ENCODE measurements at places on chromosomes 7 and 10. TPM values are rescaled to one million over a fixed set of nuclear protein-coding genes. Genes with fewer than 3 reads are reported as not detected.

- DNase-seq, result no peak
These were observed 20.2 kb downstream of the SEM1 start for GRCh38 chr7:96689414-96689813.

DNA sequence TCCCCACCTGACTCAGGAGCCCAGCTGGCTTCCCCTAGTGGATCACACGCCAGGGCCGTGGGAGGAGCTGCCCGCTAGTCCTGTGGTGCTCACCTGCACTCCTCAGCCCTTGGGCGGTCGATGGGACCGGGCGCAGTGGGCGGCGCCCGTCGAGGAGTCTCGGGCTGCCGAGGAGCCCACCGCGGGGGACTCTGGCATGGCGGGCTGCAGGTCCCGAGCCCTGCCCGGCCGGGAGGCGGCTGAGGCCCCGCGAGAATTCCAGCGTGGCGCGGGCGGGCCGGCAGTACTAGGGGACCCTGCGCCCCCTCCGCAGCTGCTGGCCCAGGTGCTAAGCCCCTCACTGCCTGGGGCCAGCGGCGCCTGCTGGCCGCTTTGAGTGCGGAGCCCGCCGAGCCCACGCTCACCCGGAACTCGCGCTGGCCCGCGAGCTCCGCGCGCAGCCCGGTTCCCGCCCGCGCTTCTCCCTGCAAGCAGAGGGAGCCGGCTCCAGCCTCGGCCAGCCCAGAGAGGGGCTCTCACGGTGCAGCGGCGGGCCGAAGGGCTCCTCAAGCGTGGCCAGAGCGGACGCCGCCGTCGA is 367.9 kb downstream of the TYW1 start:
- no peak for DNase-seq

DNA sequence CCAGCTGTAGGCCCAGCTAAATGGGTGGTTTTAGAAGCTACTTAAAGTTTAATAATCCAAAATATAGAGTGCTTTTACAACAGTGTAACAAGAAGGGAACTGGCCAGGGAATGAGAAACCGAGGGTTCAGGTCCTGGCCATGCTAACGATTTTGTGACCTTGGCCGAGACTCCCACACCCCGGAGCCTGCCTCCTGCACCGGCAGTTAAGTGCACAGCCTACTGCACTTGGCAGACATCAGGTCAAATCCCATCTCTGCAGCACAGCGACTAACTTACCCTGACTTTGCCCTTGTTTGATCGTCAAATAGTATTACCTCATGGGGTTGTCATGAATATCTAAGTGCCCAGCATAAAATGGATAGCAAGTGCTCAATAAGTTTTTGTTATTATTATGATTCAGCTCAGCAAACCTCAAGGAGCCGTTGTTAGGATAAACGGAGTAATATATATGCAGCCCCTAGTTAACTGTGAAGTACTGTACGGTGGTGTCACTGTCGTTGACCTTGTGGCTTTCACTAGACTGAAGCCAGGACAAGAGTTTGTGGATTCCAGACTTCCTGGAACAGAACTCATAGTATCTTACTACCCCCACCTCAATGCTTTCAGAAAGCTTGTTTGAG is 35.5 kb downstream of the LYZL1 start:
- DNase-seq, result no peak

- no peak for DNase-seq
These were observed 243.1 kb upstream of the KIAA1217 start for GRCh38 chr10:23965880-23966279.

GRCh38 chr7:25093268-25093826 is 31.7 kb downstream of the CYCS start:
- peak; percentile 87 for DNase-seq

DNA sequence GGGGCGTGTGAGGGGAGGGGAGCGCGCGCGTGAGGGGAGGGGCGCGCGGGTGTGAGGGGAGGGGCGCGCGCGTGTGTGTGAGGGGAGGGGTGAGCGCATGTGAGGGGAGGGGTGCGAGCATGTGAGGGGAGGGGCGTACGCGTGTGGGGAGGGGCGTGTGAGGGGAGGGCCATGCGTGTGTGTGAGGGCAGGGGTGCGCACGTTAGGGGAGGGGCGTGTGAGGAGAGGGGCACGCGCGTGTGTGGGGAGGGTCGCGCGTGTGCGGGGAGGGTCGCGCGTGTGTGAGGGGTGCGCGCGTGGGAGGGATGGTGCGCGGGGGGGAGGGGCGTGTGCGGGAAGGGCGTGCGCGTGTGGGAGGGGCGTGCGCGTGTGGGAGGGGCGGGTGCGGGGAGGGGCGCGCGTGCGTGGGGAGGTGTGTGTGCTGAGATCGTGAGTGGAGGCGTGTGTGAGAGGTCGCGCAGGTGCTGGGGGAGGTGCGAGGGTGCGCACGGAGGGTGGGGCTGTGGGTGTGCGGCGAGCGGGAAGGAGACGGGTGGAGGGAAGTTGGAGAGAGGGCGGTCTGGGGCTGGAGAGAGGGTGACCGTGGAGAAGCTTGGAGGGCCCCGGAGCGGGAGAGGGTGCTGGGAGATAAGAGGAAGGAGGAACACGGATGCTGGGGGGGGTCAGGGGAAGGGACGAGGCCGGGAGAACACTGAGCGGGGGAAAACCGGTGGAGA is 19.7 kb downstream of the MXI1 start:
- no peak for DNase-seq

DNA sequence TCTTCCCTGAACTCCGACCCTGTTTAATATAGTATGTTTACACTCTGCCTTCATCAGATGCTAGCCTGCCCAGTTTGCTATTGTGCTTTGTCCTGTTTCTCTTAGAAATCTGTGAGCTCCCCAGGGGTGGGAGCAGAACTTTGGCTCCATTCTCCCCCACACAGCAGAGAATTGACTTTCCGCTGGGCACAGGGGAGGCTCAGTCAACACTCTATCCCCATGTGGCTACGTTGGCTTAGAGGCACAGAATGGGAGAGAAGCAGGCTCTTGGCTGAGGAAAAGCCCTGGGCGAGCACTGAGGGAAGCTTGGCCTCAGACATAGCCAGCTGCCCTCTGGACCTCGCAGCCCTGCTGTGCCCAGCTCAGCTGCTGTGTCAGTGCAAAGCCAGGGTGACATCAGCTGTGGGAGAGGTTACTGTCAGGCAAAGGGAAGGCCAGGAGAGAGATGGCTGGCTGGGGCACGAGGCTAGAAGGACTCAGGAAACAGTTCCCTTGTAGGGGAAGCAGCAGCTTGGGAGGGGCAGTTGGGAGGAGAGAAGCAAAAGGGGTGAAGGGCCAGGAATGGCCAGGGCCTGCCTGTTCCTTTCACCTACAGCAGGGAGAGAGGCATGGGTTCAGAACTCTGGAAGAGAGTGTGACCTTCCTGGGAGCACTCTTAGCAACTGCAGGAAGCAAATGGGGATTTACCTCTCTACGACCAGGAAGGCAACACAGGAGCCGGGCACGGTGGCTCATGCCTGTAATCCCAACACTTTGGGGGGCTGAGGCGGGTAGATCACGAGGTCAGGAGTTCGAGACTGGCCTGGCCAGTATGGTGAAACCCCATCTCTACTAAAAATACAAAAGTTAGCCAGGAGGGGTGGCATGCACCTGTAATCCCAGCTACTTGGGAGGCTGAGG is 5.8 kb upstream of the SCD start:
- DNase-seq, result peak; percentile 37

- no peak for DNase-seq
These were observed 1.4 kb upstream of the PDE1C start for GRCh38 chr7:32071466-32072091.

- no peak for DNase-seq
These were observed 280.0 kb upstream of the GNAI1 start for GRCh38 chr7:79854621-79855020.

GRCh38 chr10:14727465-14727864 is 47.2 kb downstream of the FAM107B start:
- peak; percentile 33 for DNase-seq

DNA sequence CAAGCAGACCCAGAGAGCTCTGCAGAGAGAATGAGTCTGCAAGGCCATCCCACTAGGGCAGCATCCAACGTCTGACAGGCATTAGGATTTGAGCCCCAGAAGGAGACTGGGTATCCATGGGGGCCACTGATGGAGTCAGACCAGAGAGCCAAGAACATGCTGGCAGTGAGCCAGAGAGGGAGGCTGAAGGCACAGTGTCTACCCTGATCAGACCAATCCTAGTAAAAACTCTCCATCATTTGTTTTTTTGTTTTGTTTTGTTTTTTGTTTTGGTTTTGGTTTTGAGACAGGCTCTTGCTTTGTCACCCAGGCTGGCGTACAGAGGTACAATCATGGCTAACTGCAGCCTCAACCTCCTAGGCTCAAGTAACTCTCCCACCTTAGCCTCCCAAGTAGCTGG is 133.1 kb upstream of the LYZL2 start:
- DNase-seq, result no peak

GRCh38 chr10:117221156-117221711 is 19.7 kb upstream of the SLC18A2 start:
- DNase-seq, result peak; percentile 43

GRCh38 chr7:90721869-90722431 is 125.8 kb downstream of the CDK14 start:
- no peak for DNase-seq

DNA sequence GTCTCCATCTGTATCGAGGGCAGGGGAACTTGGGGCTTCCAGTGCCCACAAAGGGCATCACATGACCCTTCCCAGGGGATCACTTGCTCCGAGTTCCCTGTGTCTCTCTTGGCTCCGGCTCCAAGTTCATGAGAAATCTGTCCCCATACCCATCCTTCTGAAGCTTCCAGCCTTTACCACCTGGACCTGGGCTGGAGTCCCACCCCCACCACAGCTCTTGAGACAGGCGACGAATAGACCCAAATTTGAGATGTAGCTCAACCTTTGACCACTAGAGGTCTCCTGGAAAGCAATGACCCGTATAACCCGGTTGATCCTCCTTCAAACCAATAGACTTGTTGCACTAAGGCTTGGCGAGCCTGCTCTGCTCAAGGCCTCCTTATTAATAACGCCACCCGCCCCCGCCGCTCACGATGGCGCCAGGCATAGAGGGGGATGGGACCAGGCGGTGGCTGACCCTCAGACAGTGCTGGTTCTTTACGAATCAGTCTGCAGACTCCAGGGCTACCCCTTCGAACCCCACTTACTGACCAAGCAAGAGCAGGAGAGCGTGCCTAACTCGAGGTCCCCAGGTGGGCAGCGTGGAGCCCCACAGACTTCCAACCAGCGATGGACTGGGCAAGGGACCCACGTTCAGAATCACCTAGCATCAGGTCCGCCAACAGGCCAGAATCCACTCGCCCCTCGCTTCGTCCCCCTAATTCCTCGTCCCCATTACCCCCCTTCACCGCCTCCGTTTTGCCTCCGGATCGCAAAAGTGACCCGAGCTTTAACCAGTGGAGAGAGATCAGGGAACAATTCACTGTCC is 4.4 kb upstream of the ARID5B start:
- peak; percentile 80 for DNase-seq

DNA sequence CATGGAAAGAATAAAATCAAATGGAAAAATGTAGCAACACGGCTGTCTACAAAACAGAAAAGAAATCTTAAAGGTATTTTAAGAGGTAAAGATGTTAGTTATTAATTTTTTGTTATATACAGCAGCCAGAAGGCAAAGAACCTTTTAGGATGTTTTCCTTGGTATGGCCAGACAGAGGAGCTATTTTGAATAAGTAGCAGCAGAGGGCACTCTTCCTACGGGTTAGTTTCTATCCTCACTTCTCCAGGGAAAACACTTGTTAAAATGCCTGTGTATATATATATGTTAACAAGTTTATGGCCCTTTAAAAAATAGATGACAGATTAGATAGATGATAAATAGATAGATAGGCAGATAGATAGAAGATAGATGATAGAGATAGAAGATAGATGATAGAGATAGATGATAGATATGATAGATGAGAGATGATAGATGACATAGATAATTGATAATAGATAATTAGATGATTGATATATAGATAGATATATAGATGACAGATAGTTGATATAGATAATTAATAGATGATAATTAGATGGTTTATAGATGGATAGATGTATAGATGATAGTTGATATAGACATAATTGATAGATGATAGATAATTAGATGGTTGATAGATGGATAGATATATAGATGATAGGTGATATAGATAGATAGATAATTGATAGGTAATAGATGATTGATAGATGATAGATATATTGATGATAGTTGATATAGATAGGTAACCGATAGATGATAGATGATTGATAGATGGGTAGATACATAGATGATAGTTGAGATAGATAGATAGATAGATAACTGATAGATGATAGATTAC is 57.8 kb upstream of the WIPF3 start:
- DNase-seq, result peak; percentile 54

DNA sequence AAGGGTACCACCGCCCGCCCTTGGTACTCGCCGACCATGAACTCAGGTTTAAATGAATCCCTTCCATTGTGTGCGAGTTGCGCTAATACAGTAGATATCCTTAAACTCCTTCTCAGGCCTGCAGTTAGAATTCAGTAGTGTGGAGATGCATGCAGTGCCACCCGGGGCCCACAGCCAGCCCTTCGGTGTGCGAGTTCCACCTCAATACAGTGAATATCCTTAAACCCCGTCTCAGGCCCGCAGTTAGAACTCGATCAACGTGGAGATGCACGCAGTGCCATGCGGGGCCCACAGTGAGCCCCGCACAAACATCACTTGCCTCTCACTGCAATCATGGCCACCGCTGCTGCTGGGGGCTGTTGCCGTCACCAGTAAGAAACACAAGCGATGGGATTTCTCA is 261.9 kb downstream of the MAD1L1 start:
- no peak for DNase-seq

GRCh38 chr7:96501318-96501717 is 179.4 kb upstream of the SLC25A13 start:
- DNase-seq, result no peak

DNA sequence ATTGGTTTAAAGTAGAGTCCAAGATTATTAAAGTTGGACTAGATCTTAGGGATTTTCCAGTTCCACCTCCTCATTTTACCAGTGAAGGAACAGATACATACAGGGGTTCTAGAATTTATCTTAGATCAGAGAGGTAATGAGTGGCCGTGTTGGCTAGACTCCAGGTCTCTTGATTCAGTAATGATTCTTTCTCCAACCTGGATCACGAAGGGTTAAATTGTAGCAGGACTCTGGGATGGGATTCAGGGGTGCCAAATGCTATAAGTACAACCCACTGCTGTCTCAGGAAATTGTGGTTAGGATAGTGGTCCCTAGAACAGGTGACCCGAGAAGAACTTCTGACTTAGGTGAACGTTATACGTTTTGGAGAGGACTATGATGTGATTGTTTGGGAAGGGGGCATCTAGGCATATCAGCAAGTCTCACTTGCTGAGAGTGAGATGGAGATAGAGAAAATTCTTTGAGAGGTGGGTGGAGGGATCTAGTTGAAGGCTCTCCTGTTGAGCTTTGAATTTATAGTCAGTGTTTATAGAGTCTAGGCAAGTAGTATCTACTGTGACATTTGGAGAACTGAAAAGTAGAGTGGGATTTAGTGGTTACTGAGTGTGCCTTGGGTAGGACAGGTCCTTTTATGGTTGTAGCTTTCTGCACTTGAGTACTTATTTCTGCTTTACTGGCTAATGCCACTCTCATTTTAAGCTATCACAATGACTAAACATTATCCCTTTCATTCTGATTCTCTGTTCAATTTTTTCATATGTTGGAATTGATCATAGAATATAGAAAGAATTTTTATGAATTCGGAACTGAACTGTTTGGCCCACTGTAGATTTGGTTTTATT is 58.3 kb downstream of the ST7 start:
- DNase-seq, result no peak

- no peak for DNase-seq
These were observed 857.9 kb downstream of the TYW1 start for GRCh38 chr7:67854221-67855178.

SEMA3A gene
- total RNA-seq, result 14.7 TPM

ZNF511 gene
- total RNA-seq, result 26.9 TPM

TYW1B gene
- 1.5 TPM for total RNA-seq

XRCC2 gene
- total RNA-seq, result 13.9 TPM

FAM25C gene
- not detected for total RNA-seq
